ENCODE measurements at places on chromosomes 16 and 17.

- no peak for DNase-seq
These were observed 11.4 kb downstream of the ACSF3 start for GRCh38 chr16:89104930-89105571.

- DNase-seq, result no peak
These were observed 17.6 kb upstream of the CCDC182 start for GRCh38 chr17:57762452-57763395.

GRCh38 chr17:40060887-40061608, 1.7 kb upstream of the THRA start:
- DNase-seq, result no peak

DNA sequence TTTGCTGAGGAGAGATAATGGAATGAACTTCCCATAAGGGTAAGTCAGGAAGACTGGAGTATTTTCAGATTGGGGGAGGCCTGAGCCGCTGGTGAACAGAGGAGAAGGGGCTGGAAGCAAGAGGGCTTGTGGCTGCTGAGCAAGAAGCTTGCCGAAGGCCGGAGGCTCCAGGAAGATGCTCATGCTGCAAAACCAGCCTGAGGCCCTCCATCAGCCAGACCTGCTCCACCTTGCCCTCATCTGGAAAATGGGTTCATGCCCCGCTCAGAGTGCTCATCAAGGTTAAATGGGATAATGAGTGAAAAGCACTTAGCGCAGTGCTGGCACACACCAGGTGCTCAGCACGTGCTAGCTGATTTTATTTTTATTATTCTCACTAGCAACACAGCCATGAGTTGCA, 5.5 kb upstream of the ASGR1 start:
- DNase-seq, result no peak

All from stimulated activated effector memory CD8-positive, alpha-beta T cell treated with anti-CD3 and anti-CD28 coated beads, Interleukin-12 subunit alpha, Interleukin-12 subunit beta, amount 100 ng/mL, for 72 hours (primary cell).